ENCODE measurements at places on chromosomes 1 and 21. TPM values are rescaled to one million over a fixed set of nuclear protein-coding genes. Genes with fewer than 3 reads are reported as not detected.

DNA sequence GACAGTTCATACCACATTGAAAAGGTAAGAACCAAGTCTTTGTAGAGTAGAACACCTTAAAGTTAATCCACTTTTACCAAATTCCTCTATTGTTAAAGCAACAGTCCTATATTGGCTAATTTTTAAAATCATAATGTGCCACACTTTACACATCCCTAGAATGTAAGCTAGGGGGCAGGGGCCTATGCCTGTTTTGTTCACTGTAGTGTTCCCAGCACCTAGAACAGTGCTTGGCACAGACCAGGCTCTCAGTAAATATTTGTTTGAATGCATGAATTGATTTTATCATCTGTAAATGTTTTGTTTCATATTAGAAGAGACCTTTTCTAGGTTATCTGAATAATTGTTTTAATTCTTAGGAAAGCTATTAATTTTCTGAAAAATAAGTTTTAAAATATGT lies 9.1 kb downstream of the SMAP2 start:
- no peak for DNase-seq

DNA sequence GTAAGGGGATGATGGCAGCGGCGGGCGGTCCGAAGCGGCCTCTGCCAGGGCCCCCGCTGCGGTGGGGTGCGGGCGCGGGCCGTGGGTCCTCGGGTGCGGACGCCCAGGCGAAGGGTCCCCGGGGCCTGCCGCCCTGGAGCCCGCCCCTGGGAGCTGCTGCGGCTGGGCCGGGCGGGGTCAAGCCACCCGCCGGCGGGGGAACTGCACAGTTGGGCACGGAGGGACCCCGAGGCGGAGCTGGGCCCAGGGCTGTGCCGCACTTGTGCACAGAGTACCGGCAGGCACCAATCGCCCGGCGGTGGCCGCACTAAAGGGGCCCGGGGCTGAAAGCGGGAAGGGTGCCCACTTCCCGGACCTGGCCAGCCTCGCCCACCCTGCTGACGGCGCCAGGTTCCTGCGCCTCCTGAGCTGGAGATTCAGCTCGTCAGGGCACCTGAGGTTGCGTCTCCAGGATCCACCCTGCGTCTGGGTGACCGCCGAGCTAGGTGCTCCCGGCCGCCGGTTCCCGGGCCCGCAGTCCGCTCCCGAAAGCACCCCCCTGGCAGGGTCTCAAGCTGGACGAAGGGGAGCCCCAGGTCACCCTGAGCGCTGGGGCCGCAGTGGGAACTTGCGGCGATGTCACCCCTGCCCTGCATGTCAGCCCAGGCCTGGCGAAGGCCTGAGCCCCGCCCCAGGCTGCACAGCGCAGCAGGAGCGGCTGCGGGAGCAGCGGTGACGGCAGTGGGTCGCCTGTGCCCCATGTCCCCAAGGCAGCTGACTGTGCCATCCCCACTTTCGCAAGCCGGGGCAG lies 56.7 kb upstream of the ETV3 start:
- DNase-seq = no peak

DNA sequence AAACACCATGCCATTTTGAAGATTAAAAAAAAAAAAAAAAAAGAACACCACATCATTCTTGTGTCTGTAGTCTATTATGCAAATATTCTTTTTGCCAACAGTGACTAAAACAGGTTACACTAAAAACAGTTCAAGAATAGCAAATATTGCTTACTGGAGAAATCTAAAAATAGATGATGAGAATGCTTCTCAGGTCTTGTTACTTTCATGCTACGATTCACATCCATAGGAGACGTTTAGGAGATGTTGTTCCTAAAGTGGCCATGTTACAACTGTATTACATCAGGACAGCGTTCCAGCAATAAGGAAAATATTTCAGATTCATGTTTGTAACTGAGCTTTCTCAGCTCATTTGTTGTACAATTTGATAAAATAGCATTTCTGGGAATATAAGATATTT lies 32.3 kb downstream of the RAB3GAP2 start:
- DNase-seq = no peak

- peak; percentile 46 for DNase-seq
Observed at GRCh38 chr1:67372136-67372535, 58.1 kb downstream of the SERBP1 start.

DNA sequence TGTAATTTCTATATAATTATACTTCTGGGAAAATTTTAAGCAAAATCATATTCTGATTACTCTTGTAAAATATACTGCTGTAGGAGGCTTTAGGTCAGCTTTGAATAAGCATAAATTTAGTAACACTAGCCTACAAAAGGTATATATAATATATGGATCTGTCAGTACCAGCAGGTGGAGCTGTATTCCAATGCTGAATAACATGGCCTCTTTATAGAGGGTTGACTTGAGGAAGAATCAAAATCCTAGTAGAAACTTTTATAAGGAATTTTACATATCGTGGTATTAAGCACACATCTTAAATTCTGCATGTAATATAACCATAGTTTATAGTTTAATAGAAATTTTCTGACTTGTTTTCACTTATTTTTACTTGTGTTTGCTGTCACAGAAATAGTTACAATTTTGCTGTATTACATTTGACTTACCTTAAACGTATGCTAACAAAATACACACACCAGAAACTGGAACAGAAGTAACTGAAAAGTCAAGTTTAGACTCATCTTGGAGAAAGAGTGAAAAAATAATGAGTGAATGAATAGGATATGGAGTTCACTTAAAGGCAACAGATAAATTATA lies 79.3 kb downstream of the HMCN1 start:
- peak; percentile 73 for DNase-seq

- DNase-seq = no peak
Observed at GRCh38 chr21:38314558-38314957, 57.8 kb downstream of the KCNJ15 start.

GRCh38 chr1:224080115-224080774 lies 33.7 kb upstream of the FBXO28 start:
- DNase-seq = peak; percentile 77

- DNase-seq = no peak
Observed at GRCh38 chr21:35412231-35412630, 363.1 kb upstream of the RUNX1 start.

- DNase-seq = peak; percentile 40
Observed at GRCh38 chr1:62530516-62531154, 66.7 kb upstream of the ANGPTL3 start.

- DNase-seq = no peak
Observed at GRCh38 chr1:196960854-196961253, 16.5 kb upstream of the CFHR5 start.

- peak; percentile 95 for DNase-seq
Observed at GRCh38 chr1:93804412-93804811, 74.6 kb downstream of the DNTTIP2 start.

OR2L8 gene
- not detected for polyA plus RNA-seq

RRP1B gene
- 11.1 TPM for polyA plus RNA-seq

ECM1 gene
- polyA plus RNA-seq = 230 TPM

SEC22B gene
- polyA plus RNA-seq = 26.7 TPM

OR2M3 gene
- polyA plus RNA-seq = not detected

TOR3A gene
- 22.7 TPM for polyA plus RNA-seq

Data from IMR-90 (cell line).